Myocyte (in vitro differentiated cells): ENCODE measurements at places on chromosomes 1 and 21. TPM values are rescaled to one million over a fixed set of nuclear protein-coding genes. Genes with fewer than 3 reads are reported as not detected.

The DDR2 gene
- total RNA-seq: 51.4 and 65.3 TPM in 2 replicates

The SPATA46 gene
- not detected in 2 replicates for total RNA-seq

The ZNF648 gene
- not detected in 2 replicates for total RNA-seq

The INKA2 gene
- total RNA-seq: 31.9 and 50.6 TPM in 2 replicates

The HTR1D gene
- total RNA-seq: 0.19 and 0.36 TPM in 2 replicates

The CELA2A gene
- 0.57 TPM in 1 of 2 replicates, not detected in the other for total RNA-seq

The CD84 gene
- not detected in 2 replicates for total RNA-seq

DNA sequence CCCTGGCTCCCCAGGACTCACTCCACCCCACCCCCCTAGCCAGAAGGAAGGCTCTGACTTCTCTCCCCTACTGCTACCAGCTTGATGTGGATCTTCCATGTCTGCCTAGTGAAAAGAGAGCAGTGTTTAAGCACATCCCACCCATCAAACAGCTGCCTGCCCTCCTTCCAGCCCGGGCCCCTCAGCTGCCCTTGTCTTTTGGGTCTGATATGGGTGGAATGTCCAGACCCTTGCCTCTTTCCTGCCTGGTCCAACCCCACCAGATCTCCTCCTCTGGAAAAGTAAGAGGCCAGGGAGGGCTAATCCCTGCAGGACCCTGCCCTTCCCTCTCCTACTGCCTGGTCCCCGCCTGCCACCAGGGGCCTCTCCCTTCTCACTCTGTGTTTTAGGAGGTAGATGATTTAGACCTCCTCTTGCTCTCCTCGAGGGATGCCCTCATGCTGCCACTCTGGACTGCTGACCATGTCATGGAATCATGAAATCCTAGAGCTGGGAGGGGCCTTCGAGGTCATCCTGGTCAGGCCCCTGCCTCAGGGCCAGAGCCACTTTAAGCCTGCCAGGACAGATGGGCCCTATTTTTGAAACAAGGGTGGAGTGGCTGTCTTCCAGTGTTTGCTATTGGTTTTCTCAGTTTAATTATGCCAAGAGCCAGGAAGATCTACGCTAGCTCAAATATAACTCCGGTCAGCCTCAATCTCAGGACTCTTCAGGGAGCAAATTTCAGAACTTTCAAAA, 15.8 kb upstream of the HSPG2 start:
- peak; percentile 79 for DNase-seq

- no peak for DNase-seq
These were observed 35.8 kb downstream of the CCN1 start for GRCh38 chr1:85616364-85616705.

DNA sequence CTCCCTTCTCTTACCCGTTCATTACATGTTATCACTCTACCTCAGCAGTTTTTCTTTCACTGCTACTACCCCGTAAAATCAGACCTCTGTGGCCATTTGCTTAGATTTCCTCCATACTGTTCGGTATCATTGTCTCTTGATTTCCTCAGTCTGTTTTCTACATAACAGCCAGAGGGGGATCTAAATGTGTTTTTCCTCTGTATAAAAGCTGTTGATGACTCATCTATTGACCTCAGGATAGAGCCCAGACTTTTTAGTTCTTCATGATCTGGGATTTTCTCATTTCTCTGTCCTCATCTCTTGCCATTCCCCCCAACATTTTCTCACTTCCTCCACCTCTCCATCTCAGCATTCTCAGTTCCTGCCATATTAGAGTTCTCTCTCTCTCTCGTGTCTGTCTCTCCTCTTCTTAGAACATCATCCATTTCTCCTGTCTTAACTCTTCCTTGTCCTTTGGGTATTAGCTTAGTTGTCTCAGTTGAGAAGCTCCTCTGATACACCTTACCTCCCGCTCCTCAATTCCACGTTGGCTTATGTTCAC, 10.5 kb downstream of the OTUD3 start:
- no peak for DNase-seq

DNA sequence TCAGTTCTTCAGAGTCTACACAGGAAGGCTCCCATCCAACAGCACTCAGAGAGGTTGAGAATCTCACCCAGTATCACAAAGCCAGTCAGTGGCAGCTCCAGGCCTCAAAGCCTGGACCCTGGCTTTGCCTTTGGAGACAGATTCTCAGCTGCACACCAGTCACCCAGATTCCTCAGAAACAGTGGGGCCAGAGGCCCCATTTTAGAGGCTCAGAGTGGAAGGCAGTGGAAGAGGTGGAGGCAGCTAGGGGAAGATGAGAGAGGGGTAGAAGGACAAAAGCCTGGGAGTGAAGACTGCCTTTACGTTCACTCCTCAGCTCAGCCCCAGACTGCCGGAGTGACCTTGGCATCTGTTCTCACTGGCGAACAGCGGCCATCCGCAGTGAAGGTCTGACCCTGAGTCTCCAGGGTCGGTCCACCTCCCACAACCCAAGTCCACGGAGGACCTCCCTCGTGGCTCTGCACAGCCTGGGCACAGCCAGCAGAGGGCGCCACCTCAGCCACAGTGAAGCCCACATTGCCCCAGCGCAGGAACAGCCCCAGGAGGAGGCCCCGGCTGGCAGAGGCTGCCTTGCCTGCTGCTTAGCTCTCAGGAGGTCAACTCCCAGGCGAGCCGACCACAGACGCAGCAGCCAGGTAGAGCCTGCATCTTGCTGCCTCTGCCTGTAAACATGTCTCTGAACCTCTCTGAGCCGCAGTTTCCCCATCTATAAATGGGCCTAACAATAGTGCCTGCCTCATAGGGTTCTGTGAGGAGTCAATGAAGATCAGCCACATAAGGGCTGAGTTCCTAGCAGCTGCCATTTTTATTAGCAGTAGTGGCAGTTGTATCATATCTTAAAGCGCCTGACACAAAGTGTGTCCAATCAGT, 5.9 kb upstream of the FNDC5 start:
- DNase-seq: peak; percentile 46

- no peak for DNase-seq
These were observed 23.1 kb upstream of the PTPRF start for GRCh38 chr1:43507296-43508295.

GRCh38 chr1:12600880-12601633, 17.0 kb downstream of the DHRS3 start:
- peak; percentile 21 for DNase-seq

GRCh38 chr1:92881391-92881790, 49.6 kb downstream of the RPL5 start:
- no peak for DNase-seq

DNA sequence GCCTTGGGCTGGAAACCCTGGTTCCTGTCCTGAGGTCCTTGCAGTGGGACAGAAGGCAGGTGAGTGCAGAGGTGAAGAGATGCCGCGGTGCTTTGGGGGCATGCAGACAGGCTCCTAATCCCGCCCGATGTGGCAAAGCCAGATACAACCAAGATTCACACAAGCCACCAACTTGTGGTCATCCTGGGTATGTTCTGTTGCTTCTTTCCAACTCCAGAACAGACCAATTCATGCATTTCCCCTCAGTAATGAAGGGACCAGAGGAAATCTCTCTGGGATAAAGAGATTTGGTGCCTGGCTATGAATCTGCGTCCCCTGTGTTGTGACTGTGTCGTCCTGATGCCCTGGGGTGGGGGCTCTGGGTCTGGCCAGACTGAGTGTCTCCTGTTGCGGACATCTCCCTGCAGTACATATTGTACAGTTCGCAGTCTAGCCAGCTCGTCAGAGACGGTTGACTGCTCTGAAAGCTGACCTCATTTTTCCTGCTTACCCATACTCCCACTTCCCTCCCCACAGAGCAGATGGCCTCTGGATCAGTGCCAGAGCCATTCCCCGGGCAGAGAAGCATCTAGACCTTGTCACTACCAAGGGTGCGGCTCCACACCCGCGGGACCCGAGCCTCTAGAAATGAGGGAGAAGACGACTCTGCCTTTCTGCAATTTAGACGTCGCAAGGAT, 216.3 kb downstream of the KIF26B start:
- DNase-seq: no peak

- peak; percentile 2 for DNase-seq
These were observed 1.3 kb downstream of the EDARADD start for GRCh38 chr1:236395230-236395946.

DNA sequence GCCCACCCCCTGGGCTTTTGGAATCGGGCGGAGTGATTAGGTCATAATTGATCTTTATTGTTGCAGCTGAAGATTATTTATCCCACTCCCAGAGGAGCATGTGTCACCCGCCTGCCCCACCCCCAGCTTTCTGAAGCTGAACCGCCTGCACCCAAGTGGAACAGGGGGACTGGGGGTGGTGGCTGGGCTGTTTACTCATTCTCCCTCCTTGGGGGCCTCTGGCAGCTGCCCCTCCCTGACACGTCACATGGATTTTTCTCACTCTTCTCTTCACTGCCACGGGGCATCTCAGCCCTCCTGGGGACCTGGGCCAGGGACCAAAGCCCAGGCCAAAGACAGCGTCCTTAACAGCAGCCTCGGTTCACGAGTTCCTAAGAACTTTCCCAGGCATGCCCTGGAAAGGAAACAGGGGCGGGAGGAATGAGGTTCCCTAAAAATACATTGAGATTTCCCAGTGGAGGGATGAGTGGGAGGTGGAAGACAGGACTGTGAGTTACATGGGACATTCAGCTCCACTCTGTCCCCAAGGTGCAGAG, 31.6 kb upstream of the SOX13 start:
- peak; percentile 5 for DNase-seq

DNA sequence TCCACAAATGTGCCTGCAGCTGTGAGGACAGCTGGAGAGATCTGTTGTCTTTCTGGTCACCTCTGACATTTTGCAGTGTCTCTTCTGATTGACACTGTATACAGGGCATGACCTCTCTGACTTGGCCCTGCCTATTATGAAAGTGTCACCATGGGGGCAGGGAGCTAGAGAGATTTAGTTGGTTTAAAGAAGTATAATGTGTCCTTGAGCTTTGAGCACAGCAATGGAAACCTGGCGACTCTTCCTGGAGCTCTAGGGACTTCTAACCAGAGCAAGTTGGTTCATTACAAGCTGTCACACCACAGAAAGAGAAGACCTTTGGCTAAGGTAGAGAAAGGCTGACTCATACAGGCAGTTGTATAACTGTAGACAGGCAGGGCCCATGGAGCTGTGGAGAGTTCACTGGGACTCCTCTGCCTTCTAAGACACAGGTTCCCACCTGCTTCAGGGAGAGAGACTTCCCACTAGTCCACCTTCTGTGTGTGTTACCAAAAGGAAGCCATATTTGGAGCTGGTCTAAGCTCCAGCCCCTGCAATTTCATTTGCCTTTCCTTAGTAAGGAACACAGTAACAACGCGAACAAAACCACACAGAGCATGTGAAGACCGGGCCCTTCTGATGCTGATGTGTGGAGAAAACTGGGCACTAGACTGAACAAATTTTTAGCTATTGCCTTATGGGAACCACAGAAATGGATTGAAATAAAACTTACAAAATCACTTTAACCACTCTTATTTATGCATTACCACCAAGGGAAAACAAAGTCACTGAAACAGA, 90.5 kb upstream of the ADAR start:
- peak; percentile 60 for DNase-seq

GRCh38 chr1:221470000-221470698, 271.7 kb downstream of the DUSP10 start:
- DNase-seq: no peak

GRCh38 chr21:31201548-31201947, 142.5 kb downstream of the TIAM1 start:
- peak; percentile 62 for DNase-seq

DNA sequence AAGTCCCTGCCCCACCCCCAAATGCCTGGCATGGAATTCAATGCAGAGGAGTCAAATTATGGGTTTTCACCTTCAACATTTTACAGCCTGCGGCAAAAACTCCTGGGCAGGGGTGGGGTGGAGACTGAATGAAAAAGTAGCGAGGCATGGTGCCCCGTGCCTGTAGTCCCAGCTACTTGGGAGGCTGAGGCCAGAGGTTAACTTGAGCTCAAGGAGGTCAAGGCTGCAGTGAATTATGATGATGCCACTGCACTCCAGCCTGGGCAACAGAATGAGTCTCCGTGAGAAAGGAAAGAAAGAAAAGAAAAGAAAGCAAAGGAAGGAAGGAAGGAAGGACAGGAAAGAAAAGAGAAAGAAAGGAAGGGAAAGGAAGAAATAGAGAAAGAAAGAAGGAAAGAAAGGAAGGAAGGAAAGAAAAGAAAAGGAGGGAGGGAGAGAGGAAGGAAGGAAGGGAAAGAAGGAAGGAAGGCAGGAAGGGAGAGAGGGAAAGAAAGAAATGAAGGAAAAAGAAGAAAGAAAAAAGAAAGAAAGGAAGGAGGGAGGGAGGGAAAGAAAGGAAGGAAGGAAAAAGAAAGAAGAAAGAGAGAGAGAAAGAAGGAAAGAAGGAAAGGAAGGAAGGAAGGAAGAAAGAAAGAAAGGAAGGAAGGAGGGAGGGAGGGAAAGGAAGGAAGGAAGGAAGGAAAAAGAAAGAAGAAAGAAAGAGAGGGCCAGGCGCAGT, 11.1 kb downstream of the LEMD1 start:
- DNase-seq: no peak

DNA sequence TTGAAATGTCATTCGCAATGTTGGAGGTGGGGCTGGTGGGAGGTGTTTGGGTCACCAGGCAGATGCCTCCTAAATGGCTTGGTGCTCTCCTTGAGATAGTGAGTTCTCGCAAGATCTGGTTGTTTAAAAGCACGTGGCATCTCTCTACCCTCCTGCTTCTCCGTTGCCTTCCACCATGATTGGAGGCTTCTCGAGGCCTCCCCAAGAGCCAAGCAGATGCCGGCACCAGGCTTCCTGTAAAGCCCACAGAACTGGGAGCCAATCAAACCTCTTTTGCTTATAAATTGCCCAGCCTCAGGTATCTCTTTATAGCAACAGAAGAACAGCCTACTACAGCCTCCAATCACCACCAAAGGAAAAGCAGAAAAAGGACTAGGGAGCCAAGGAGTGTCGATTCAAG, 80.5 kb downstream of the PDE9A start:
- DNase-seq: no peak

DNA sequence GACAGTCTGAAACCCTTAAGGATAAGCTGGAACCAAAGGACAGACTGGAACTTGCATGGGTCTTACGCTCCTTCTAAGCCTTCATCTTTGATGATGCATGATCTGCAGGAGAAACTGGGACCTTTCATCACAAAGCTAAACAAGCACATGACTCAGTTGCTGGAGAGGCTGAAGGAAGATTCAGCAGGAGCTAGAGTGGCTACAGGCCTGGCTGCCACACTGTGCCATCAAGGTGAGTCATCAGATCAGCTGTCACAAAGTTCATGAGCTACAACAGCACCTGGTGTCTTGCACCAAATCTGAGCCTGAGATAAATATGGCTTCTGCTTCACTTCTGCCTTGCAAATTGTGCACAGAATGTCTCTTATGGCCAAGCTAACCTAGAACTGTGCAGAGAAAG, 95.5 kb upstream of the MARK1 start:
- DNase-seq: peak; percentile 68

- no peak for DNase-seq
These were observed 175.9 kb downstream of the LHX8 start for GRCh38 chr1:75310067-75310466.

DNA sequence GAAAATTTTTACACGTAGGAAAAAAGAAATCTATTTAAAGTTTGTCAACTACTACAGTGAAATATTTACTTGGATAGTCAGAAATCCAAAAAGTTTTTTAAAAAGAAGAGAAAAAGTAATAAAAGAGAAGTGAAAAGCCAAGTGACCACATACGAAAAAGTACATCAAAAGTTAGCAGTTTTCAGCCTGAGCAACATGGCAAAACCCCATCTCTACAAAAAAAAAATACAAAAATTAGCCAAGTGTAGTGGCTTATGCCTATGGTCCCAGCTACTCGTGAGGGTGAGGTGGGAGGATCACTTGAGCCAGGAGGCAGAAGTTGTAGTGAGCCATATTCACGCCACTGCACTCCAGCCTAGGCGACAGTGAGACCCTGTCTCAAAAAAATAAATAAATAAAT, 5.2 kb upstream of the MR1 start:
- no peak for DNase-seq
